ENCODE measurements at places on chromosomes 5 and 9.

DNA sequence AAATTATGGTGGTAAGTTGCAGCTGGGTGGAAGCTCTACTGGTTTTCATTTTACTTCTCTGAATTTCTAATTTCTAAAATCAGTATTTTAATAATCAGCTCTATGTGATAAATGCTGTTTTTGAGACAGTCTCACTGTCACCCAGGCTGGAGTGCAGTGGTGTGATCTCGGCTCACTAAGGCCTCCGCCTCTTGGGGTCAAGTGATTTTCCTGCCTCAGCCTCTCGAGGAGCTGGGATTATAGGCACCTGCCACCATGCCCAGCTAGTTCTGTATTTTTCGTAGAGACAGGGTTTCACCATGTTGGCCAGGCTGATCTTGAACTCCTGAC, 1.5 kb upstream of the RALGDS start:
- no peak for DNase-seq

DNA sequence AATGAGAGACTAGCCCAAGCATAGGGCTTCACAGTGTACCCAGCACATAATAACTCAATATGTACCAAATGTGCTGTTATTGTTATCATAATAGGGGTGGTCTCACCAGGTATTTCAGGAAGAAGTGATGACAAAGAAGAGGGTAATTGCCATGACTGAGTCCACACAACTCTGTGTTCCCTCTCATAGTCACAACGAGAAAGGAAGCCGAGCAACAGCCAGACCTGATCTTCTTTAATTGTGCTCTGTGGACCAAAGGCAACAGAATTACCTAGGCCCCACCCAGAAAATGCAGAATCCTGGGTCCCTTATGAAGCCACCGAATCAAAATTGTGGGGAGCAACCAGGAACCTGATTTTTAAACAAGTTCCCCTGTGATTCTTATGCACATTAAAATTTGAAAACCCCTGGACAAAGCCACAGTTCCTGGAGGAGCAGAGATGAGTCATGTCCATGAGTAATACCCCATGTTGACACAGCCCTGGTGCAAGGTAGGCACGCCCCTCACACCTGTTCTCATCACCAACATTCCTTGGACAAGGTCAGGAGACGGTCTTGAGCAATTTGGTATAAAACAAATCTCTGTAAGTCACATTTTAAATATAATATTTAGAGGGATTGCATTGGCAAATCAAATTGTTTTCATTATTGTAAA, 5.2 kb downstream of the FGF1 start:
- DNase-seq: no peak

GRCh38 chr9:37800631-37801286, at the start of gene DCAF10:
TSS of gene DCAF10 (plus strand) at chr9:37800797. CDS start at chr9:37800867, 70 bp downstream.
- DNase-seq: peak; percentile 75

- no peak for DNase-seq
Measured at GRCh38 chr9:22308177-22308576, 138.4 kb upstream of the DMRTA1 start.

DNA sequence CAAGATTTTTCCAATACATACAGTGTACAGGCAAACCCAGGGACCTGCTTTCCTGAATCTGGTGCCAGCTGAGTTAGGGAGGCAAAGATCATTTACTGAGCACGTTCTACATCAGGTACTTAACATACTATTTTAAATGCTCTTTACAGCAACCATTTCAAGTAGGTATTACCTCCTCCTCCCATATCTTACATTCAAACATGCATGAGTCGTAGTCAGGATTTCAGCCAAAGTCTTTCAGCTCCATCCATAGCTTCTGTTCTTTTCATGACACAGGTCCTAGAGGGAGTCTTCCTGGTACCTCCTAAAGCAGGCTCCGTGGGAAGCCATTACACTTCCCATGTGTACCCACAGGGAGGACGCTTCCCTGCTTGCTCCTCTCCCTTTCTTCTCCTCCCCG, 11.7 kb downstream of the KCNV2 start:
- DNase-seq: no peak

- DNase-seq: no peak
Measured at GRCh38 chr9:16090907-16091629, 538.2 kb downstream of the CCDC171 start.

DNA sequence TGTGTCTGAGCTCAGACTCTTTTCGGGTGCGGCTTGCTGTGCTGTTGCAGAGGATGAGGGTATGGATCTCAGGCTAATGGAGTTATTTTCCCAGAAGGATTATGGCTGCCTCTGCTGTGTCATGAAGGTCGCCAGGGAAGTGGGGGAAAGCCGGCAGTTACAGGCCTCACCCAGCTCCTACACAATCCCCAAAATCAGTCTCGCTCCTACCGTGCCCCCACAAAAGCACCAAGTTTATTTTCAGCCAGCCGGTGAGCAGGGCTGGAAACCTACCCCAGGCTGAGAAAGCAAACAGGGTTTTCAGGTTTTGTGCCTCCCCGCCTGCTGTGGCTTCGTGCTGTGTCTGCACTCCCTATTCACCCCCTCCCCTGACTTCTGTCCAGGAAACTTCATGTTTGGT, 113.3 kb downstream of the SLC24A2 start:
- DNase-seq: no peak

- no peak for DNase-seq
Measured at GRCh38 chr9:2354856-2355696, 266.5 kb upstream of the VLDLR start.

GRCh38 chr9:14778565-14778964, 56.0 kb upstream of the CER1 start:
- DNase-seq: no peak

DNA sequence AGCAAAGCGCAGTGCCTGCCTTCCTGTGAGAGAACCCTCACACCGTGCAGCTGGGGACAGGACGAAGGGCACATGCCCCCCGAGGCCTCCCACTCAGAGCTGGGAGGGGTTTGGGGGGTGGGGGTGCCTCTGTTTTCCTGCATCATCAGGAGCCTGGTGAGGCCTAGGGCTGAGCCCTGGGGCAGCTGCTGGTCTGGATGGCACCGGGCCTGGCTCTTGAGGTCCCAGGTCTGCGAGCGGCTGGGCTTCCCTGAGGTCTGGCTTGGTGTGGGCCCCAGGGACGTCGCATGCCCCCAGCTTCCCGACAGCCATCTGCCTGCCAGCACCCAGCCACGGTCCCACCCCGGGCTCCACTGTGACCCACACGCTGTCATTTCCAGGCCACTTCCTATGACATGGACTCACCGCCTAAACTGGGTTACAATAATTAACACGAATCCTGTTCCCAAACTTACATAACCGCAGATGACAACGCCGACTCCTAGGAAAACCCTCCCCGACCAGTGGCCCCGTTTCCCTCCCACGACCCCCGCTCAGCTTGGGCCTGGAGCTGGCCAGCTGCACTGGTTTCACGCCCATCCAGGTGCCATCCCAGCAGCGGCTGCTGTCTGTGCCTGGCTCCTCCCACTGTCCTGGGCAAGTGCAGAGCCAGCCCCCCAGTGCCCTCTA, 8.7 kb downstream of the NACC2 start:
- no peak for DNase-seq

DNA sequence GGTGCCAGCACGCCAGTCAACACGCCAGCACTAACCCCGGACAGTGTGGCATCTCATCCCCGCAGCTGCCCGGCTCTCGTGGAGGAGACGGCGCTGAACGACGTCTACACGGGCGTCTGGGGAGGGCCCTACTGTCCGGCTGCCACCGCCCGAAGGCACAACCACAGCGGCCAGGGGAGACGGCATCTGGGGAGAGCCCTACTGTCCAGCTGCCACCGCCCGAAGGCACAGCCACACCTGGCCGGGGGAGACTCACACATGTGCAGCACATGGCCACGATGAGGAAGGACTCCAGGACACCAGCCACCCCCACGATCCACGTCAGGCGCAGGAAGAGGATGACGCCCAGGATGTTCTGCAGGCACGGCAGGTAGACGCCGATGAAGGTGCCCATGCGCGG, 23.1 kb downstream of the SLC12A7 start:
- no peak for DNase-seq

- DNase-seq: no peak
Measured at GRCh38 chr9:20551236-20551635, 71.1 kb downstream of the MLLT3 start.

DNA sequence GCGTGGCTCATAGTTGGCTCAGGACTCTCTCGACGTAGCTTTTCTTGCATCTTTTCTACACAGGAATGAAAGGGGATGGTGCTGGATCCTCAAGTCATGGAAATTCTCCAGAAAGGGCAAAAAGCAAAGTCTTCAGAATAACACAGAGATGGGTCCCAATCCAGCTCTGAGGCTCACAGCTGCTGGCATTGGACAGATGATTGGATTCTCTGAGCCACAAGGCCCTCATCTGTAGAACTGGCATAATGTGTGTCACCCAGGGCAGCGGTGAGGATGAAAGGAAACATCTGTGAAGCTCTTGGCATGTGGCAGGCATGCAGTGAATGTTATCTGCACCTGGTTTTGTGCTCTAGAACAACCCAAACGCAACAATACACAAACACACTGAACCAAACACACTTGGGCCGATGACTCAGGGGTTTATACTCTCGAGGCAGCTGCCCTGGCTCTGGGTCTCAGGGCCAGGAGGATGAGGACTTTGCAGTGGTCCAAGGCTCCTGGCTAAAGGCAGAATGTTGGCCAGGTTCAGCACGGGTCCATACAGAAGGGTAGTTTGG, 64.0 kb upstream of the UBTD2 start:
- DNase-seq: no peak

DNA sequence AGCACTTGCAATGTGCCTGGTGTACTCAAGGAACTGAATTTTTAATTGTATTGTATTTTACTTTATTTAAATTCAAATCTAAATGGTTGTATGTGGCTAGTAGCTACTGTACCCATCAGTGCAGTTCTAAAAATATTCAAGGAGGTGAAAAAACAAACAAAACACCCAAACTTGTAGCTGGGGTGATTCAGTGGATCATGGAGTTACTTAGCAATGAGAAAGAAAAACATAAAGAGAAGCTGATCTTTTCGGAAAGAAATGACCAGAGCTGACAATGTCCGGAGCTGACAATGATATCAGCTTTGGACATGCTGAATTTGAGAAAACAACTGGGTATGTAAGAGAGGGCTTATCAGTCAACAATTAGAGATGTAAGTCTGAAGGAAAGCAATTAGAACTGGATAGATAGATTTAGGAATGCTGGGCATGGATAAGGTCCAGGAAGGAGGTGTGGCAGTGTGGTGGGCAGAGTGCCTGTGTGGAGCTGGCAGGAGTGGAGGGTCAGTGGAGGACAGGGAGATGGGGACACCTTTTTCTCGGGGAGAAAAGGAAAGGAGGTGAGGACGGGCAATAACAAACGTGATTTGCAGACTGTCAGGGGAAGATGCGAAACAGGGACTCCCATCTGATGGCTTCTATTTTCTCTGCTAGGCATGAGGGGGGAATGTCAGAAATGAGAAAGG, 113.2 kb downstream of the DCP2 start:
- DNase-seq: no peak

- DNase-seq: no peak
Measured at GRCh38 chr5:135108992-135109391, 75.0 kb upstream of the PITX1 start.

GRCh38 chr5:39577529-39577928, 152.7 kb upstream of the DAB2 start:
- DNase-seq: no peak

DNA sequence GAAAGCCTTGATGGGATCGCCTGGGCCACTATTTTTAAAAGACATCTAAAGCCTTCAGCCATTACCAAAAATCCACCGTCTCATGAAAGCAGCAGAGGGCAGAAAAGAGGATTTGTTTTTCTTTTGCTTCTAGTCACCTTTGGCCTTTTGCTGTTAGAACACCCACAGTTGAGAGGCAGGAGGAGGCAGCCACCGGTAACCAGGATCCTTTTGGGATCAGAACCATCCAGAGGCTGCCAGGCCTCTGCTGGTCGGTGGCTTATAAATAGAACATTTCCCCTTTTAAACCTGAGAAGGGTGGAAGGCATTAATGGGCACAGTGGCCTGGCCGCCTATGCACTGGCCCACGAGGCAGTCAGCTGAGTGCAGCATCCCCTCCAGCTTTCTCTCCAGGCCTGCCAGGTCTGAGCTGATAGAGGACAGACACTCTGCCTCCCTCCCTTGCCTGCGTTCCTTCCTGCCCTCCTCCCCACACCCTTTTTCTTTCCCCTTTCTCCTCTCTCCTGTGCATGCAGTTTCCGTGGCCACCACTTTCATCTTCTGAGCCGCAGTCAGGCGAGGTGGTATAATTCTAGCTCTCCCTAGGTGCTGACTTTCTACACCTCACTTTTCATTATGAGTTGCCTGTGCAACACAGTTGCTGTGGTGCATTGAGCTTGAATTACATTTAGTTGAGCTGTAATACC, 253.4 kb downstream of the ARHGAP26 start:
- no peak for DNase-seq

- DNase-seq: peak; percentile 27
Measured at GRCh38 chr5:133032852-133033742, 6.7 kb upstream of the ZCCHC10 start.

DNA sequence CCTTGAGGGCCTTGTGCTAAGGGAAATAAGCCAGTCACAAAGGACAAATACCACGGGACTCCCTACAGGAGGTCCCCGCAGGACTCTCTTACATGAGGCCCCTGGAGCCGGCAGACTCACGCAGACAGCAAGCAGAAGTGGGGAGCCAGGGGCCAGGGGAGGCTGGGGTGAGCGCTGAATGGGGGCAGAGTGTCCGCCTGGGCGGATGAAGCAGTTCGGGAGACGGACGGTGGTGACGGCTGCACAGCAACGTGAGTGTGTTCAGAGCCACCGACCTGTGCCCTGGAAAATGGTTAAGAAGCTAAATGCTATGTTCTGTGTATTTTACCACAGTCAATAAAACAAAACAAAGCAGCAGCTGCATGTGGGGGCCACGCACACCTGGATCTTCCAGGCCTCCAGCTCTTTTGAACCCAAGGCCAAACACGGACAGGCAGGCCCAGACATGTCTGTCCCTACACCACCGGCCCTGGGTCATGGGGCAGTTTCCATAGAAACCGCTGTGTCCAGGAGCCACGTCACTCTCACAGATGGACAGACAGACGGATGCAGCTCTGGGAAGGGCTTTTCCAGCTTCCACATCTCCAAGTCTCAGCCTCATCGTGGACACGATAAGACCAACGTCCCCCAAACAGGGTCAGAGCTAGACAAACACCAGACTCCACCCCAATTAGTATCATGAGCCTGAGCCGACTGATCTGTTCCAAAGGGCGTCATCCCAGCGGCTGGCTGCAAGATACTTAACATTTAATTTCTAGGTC, 103.9 kb downstream of the VAV2 start:
- DNase-seq: no peak

DNA sequence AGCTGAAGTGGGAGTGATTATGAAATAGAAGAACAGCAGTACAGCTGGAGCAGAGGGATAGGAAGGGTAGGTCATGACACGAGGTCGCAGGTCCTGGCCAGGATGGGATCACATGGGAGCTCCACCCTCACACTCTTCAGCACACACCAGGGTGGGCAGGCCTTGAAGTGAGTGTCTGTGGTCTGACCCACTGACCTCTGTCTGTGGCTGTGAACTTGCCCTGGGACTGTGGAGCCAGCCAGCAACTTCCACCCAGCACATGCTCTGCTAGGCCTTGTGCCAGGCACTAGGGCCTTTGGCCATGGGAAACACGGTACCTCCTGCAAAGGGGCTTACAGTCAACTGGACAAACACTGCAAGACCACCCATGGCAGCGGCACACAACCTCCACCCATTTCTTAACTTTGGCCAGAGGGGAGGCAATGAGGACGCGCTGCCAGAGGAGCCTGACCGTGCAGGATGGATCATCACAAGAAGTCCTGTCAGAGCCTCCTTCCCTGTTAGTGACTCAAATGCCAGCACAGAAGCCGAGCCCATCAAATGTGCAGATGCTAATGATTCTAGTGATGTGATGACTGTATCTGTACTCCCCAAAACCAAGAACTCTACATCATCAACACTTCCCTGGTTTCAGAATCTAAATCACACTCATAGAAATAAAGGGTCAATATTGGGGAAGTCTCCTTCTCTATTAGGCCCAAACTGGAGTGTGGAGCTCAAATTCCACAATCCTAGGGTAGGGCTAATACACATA, 113.6 kb downstream of the DPYSL3 start:
- no peak for DNase-seq
